ENCODE measurements at places on chromosomes 16 and 17.

- no peak for DNase-seq
Observed at GRCh38 chr16:86292171-86292775, 218.1 kb upstream of the FOXF1 start.

DNA sequence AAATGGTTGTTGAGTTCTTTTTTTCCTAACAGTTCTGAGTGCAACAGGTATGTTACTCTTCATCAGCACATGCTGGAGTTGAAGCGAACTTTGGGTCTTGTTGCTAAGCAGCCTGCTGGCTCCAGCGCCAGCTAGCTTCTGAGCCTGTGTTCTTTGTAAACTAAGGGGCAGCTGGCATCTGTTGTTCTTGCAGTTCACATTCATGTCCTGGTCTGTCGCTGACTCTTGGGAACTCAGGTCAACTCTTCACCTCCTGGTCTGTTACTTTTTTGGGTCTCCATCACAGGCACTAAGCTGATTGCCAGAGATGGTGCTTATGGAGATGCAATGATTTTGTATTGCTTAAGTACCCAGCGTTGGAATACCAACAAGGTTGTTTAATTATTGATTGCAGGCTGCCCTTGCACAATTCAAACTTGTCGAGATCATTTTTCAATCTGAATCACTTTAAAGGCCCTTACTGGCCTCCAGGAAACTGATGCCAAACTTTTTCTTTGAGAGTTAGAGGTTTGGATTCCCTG lies 40.9 kb downstream of the USP10 start:
- DNase-seq, result no peak

GRCh38 chr17:4591529-4591928 lies 7.2 kb downstream of the SMTNL2 start:
- no peak for DNase-seq

GRCh38 chr17:28574526-28574925 lies 2.2 kb downstream of the ALDOC start:
- no peak for DNase-seq

GRCh38 chr16:88649924-88650748 lies 717 bp downstream of the CYBA start:
- peak; percentile 67 for DNase-seq

DNA sequence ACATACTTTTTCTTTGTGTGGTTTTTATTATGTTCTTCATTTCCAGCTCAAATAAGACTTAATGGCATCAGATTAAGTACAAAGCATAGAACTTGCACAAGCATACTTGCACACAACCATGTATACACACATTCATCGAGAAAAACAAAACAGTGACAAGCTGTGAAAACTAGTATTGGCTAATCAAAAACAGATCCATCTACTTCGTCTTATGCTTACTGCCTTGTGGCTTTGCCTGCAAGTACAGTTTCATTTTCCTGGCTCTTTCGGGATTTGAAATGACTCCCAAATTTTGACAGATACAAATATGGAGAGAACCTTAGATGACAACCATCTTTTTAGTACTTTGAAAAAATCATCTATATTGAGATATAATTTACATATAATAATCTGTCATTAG lies 338.3 kb downstream of the BCAS3 start:
- DNase-seq, result no peak

DNA sequence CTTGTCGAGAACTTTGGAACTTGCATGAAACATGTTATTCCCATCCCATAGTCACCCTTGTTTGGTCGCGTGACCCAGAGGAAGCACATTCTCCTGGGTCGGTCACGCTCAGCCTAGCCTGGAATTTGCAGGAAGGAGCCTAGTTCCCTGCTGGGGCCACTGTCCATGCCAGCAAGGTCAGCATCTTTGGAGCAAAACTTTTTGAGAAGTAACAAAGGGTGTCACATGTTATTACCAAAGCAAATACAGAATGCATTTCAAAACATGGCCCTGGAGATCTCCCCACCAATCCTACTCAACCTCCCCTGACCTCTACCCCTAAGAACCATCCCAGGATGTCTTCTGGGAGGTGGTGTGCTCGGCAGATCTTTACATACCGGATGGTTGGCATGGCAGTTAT lies 26.2 kb upstream of the IRF8 start:
- DNase-seq, result no peak

GRCh38 chr17:44012391-44012790 lies 2.4 kb downstream of the TMEM101 start:
- DNase-seq, result no peak

DNA sequence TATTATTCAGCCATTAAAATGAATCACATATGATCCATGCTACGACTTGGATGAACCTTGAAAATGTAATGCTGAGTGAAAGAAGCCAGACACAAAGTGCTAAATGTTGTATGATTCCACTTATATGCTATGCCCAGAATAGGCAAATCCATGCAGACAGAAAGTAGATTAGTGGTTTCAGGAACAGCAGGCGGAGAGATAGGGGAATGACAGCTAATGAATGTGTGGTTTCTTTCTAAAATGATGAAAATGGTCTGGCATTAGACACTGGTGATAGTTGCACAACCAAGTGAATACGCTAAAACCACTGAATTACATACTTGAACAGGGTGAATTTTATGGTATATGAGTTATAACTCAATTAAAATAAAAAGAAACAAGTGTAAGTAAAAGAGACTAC lies 121.8 kb upstream of the NOG start:
- no peak for DNase-seq

DNA sequence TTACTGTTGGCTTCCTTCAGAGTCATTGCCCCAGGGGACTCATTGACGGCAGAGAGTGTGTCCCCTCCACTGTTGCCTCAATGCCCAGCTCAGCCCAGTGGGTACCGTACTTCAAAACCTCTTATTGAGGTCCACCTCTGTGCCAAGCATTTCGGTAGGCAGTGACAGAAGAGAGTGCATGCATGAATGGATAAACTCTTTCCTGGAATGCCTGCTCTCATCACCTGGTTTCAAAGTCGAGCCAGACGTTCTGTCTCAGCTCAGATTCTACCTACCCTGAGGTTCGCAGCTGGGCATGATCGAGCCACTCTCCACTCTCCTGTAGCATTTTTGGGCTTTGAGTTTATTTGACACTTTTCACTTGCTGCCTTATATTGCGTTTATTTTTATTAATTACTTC lies 647.0 kb downstream of the MAF start:
- DNase-seq, result no peak

DNA sequence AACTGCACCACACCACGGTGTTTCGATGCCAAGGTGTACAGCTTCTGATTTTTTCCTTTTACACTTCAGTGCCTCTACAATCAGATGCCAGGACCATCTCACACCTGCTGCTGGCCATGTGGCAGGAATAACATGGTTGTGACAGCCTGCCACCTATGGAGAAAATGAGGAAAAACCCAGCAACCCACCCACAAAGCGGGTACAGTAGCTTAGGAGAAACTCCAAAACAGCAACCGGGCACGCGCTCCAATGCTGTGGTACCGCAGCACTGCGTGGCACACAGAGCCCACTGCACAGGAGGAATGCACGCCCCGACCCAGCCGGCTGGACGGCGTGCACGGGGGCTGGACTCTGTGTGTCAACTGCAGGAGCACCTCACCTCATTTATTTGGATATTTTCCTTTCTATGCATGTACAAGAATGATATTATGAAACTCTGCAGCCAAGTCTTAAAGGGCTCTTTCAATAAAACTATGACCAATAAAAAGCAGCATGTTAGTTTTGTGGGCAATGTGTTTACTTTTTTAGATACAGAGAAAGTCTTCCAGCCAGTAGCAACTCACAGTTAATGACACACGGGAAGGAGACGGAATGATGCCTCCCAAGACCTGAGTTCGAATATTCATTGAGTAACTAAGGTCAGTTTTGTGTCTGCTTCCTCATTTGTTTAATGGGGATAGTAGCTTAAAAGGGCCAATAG lies 45.9 kb downstream of the MAP1LC3B start:
- DNase-seq, result no peak

GRCh38 chr17:49914096-49914490 lies 54.9 kb upstream of the DLX4 start:
- no peak for DNase-seq

DNA sequence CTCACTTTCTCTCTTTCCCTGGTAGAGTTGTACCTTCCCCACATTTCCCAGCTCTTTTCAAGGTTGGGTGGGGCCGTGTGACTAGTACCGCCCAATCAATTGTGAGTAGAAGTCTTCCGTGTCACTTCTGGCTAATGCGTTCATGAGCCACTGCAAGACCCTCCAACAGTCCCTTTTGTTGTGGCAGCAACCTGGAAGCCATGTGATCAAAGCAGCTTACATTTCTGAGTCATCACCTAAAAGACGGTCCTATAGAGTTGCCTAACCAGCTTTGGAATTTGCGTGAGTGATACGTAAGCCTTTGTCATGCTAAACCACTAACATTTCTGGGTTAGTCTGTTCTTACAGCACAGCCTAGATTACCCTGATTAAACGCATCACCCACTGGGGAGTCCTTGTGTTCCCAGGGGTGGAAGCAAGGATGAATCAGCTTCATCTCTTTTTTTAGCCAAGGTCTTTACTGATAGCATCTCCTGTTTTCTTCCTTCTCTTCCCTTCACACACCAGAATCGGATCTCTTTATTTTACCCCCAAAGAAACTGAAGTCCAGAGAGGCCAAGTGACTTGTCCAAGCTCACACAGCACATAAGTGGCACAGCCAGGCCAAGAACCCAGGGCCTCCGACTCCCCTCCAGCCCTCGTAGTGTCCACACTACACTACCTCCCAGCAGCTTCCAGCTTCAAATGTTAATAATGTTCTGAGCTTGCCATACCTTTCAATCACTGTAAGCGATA lies 366.3 kb upstream of the XYLT1 start:
- DNase-seq, result no peak

DNA sequence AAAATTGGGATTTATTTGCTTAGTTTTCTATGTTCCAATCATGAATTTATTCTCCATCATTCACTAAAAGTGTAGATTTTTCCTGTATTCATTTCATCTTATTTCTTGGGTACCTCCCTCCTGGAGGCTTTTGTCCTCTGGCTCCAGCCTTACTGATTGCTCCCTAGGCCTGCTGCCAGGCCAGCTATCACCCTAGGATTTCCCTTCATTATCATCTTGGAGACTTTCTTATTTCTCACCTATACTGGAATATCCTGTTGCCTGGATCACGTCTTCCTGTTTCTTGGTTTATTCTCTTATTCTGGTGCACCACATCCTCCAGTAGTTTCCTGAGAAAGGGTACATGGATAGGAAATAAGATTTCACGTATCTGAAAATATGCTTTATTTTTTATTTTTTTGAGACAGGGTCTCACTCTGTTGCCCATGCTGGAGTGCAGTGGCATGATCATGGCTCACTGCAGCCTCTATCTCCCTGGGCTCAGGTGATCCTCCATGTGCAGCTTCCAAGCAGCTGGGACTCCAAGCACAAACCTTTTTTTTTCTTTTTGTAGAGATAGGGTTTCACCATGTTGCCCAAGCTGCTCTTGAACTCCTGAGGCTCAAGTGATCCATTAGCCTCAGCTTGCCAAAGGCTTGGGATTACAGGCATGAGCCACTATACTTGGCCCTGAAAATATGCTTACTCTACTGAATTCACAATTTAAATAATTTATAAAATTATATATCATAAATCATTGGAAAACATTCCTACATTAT lies 13.3 kb upstream of the KPNB1 start:
- no peak for DNase-seq

- no peak for DNase-seq
Observed at GRCh38 chr17:71753070-71753469, 367.8 kb upstream of the SOX9 start.

DNA sequence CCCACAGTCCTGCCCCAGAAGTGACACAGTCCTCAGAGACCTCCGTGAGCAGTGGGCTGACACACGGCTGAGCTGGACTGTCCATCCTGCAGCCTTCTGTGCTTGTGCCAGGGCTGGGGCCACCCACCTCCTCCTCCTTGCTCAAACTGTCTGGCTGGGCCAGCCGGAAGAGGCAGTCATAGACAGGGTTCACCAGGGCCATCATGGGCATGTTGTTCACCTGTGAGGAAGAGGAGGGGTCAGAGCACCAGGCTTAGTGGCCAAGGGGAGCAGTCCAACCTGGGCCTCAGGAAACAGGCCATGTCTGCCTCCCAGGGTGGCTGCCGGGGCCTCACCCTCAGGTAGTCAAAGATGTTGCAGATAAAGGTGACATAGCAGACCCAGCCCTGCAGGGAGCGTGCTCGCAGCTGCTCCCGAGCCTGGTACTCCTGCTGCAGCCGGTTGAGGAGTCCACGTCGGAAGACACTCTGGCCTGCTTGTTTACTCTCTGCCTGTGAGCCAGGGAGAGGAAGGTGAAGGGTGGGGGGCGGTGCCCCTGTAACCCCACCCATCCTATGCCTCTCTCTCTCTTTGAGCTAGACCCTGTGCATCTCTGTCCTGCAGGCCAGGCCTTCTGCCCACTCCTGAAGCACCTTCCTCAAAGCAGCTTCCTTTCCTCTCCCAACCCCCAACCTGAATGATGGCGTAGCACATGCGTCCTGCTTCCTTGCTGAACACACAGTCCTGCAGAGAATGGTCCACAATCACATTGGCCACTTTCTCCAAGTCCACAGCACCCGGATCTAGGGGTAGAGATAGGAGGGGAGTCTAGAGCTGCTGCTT lies 3.4 kb downstream of the MIF4GD start:
- DNase-seq, result no peak

DNA sequence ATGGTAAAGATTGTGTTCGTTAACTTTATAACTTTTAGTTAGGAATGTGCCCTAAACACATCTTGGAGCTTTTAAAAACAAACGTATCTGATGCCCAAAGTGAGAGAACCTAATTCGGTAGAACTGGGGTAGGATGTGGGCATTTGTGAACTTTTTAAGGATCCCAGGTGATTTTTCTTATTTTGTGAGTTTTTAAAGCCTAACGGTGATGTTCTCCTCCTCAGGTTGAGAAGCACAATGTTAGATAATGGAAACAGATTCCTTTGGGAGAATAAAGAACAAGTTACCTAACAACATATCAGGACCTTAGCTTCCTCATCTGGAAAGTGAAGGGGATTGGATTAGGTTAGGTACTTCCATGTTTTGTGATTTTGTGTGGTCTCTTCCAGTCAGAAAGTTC lies 687 bp downstream of the SAP30BP start:
- DNase-seq, result no peak

DNA sequence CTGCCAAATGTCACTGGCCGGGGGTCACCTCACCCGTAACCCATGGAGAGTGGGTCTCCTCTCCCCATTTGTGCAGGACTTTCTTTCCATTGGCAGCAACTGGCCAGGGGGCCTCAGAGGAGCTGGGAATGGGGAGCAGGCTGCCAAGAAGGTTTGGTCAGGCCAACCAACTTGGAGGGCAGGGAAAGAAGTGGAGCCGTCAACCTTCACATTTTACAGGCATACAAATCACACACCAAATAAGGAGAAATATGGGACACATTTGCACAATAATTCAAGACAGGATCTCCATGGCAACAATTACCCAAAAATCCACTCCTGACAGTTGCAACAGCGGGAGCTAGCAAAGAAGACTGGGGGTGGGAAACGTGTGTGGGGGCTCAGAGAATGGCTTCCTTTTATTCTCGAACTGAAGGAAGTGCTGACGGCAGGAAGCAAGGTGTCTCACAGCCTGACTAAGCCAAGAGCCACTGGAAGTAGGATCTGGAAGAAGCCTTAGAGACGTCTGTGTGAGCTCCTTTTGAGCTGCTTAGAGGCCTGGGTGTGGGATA lies 20.9 kb downstream of the RPRML start:
- no peak for DNase-seq

All from DND-41 (cell line).